Esophagus mucosa (tissue), 1 donor: ENCODE measurements at places on chromosomes 3 and 15. TPM values are rescaled to one million over a fixed set of nuclear protein-coding genes. Genes with fewer than 3 reads are reported as not detected.
A peak's percentile ranks its signal among the peaks of the same experiment; 100 is the strongest.

- peak; percentile 76 for ATAC-seq
Observed at GRCh38 chr3:49602877-49603411, 48.7 kb downstream of the BSN start.

- ATAC-seq: no peak
Observed at GRCh38 chr3:31680072-31680870, 147.5 kb downstream of the STT3B start.

ETV5 gene
- 4.3 TPM for total RNA-seq

GABRG3 gene
- not detected for total RNA-seq

SLC51B gene
- not detected for total RNA-seq

PLSCR4 gene
- 8.8 TPM for total RNA-seq

GOLGA6B gene
- not detected for total RNA-seq
